NCI-H1048 (cell line): ENCODE measurements at places on chromosomes 3 and 15.

DNA sequence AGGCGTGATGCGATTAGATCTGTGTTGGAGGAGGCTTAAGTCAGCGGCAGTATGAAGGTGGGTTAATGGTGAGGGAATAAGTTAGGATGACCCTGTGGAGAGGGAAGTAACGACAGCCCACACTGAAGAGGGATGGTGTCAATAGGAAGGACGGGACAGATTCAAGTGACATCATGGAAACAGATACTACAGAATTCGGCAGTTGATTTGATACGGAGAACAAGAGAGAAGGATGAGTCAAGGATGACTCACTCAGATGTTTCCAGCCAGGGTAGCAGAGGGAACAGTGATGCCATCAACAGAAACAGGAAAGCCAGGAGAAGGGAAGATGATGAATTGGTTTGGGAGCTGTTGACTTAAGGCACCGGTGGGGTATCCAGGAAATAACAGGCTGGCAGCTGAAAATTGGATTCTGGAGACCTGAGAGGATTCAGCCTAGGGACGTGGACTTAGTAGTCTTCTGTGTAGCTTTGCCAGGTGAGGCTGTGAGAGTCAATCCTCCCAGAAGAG is 38.0 kb downstream of the SHC4 start:
- DNase-seq, result no peak

- no peak for DNase-seq
These were observed 66.3 kb downstream of the STRIT1 start for GRCh38 chr3:155227141-155227540.

- DNase-seq, result no peak
These were observed 108.7 kb upstream of the ALDH1A3 start for GRCh38 chr15:100770661-100771584.

GRCh38 chr15:42729409-42729808 is 7.5 kb downstream of the CDAN1 start:
- DNase-seq, result no peak

GRCh38 chr3:136667081-136667480 is 85.1 kb downstream of the STAG1 start:
- no peak for DNase-seq

DNA sequence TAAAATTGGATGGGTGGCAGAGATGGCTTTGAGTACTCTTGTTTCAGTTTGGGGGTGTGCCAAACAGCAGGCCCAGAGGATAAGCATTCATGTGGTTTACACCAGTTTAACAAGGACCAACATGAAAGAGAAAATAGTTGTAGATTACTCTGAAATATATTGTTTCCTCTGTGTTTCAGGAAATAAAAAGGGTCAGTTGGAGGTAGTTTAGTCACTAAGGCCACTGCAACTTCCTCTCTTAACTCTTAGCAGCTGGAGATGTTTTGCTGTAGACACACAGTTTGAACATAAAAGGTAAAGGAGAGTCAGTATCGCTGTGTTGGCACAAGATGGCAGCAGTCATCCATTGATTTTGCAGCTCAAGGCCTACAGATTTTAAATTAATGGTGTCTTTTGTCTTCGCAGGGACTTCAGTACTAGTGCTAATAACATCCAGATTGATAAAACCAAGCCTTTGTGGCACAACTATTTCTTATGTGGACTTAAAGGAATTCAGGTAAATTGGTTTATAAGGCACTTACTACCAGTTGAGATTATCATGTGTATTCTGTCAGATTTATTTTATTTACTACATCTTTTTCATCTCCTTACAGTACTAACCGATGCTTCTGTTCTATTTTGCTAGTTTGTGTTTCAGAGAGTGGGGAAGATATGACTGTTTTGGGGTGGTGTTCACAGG is 65.5 kb downstream of the GALK2 start:
- DNase-seq, result no peak

- no peak for DNase-seq
These were observed 292.6 kb downstream of the SUCLG2 start for GRCh38 chr3:67361770-67362169.

GRCh38 chr3:98695796-98696195 is 67.3 kb upstream of the ST3GAL6 start:
- no peak for DNase-seq

- no peak for DNase-seq
These were observed 9.6 kb downstream of the CALML4 start for GRCh38 chr15:68195336-68196112.

- no peak for DNase-seq
These were observed 68.3 kb downstream of the SMAD3 start for GRCh38 chr15:67133738-67134066.

DNA sequence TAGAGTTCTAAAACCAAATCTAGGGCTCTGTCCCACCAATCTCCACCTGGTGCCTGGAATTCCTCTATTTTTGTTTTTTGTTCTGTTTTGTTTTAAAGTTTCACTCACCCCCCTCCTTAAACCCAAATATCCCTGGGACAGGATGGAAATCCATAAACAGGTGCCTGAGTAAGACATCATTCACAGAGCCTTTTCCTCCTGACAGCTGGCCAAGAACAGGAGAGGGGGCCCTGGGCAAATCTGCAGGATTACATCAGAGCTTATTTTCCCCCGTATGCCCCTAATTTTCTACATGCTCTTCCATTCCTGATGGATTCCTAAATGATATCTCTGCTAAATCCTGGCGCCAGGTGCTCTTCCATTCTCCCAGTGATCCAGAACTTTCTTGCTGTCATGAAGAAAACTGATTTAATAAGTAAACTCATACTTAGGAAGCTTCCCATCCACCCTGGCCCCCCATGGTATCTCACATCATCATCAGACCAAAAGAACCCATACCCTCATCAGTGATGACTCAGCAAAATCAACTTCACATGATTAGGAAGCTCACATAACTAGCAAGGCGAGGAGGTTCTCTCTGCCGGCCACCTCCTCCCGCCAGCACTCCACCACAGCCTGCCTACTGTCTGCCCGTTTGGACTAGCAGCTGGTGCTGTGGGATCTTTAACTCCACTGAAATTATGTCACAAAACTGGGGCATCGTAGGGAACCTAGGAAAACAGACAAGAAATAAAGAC is 61.0 kb downstream of the LIPC start:
- DNase-seq, result no peak

DNA sequence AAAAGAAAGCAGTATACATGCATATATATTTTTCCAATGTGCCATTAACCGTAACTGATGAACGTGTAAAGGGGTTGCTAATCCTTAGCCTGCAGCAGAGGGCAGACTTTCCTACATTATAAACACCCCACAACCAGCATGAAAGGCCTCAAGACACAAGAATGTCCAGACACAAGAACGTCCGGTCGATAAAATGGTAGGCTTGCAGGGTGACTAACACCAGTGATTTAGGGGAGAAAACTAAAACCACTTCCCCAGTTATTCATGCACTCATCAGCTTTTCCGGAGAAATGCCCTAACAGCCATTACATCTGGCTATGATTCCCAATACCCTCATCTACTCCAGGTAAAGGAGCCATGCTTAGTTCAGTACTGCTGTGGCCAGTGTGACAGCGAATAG is 57.4 kb downstream of the LRTM1 start:
- DNase-seq, result no peak

- DNase-seq, result no peak
These were observed 17.2 kb downstream of the CPN2 start for GRCh38 chr3:194333981-194334320.

DNA sequence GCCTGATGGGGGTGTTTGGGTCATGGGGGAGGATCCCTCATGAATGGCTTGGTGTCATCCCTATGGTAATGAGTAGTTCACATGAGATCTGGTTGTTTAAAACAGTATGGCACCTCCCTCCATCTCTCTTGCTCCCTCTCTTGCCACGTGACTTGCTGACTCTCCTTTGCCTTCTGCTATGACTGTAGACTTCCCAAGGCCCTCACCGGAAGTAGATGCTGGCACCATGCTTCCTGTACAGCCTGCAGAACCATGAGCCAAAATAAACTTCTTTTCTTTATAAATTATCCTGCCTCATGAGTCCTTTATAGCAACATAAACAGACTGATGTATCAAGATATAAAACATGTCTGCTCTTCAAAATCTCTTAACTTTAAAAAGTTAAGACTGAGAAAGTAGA is 96.1 kb downstream of the TFDP2 start:
- DNase-seq, result no peak

- DNase-seq, result no peak
These were observed 125.6 kb downstream of the ABHD5 start for GRCh38 chr3:43816372-43816771.

DNA sequence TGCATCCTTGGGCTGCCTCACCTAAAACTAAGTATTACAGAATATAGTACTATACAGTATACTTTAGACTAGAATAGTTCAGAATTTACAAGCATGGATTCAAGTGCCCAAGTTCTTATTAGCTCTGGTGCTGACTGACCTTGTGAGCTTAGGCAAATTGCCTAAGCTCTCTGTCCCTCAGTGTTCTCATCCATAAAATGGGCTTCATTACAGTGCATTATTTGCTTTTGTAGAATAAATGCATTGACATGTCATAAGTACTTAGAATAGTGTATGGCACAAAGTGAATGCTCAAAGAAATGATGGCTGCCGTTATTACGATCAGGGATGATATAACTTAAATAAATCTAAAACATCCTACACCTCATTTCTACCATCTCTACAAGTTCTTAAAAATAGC is 269.7 kb downstream of the FOXP1 start:
- DNase-seq, result no peak

- no peak for DNase-seq
These were observed 5.6 kb upstream of the MUC20 start for GRCh38 chr3:195715134-195715533.

DNA sequence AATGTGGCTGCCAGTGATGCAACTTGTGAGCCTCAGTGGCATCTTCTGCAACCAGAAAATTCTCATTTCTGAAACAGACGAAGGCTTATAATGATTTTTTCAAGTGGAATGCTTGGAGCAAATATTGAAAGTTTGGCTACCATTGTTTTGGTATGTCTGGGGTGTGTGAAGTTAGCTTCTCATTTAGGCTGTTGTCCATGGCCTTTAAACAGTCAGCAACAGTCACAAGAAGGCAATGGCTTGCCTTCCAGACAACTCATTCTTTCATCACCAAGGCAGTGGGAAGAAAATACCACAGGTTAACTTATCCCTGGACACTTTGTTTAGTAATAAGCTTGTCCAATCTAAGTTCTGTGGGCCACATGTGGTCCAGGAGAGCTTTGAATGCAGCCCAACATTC is 4.7 kb upstream of the BNC1 start:
- DNase-seq, result no peak

- DNase-seq, result no peak
These were observed 105.9 kb downstream of the KCNH8 start for GRCh38 chr3:19254189-19254588.
